ENCODE measurements at places on chromosomes 12 and 14.

GRCh38 chr12:81815611-81816010, 56.5 kb upstream of the PPFIA2 start:
- no peak for DNase-seq

DNA sequence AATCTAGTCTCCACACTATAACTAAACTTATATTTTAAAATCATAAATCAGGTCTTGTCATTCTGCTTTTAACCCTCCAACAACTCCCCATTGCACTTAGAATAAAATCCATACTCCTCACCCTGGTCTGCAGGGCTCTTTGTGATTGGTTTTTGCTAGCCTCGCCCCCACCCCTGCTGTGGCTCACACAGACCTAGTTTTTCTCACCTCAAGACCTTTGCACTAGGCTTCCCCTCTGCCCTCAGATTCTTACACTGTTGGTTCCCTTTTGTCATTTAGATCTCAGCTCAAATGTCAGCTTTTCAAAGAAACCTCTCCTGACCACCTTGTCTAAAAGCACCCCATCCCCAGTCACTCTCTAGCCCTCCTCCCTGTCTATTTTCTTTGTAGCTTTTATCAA, 10.7 kb upstream of the LHX5 start:
- no peak for DNase-seq

GRCh38 chr12:100258127-100258526, 8.8 kb downstream of the DEPDC4 start:
- DNase-seq = no peak

- peak; percentile 26 for DNase-seq
These were observed 115.9 kb downstream of the MED13L start for GRCh38 chr12:116161588-116161987.

GRCh38 chr12:848882-849527, 96.6 kb downstream of the WNK1 start:
- no peak for DNase-seq

GRCh38 chr12:642633-643474, 20.4 kb downstream of the NINJ2 start:
- DNase-seq = no peak

DNA sequence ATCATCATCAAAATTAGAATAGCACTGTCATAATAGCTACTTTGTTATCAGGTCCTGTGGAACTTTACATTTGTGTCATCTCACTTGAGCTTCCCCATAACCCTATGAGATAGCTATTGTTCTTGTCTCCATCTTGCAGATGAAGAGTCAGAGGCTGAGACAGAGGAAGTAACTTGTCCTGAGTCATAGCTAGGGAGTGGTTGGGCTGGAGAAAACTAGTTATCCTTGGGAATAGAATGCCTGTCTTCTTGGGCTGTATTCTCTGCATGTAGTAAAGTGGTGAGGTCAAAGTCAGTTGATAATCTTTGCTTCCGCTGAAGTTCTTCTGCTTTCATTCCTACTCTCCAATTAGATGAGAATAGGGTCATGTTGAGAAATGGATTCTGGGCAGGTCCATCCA, 117.0 kb downstream of the SMOC1 start:
- DNase-seq = no peak

Data from AG04450 (cell line).